GM23338 (cell line): ENCODE measurements at places on chromosomes 12 and 14.

- DNase-seq = no peak
Observed at GRCh38 chr12:104656921-104657320, 200.2 kb downstream of the CHST11 start.

- peak; percentile 48 for DNase-seq
Observed at GRCh38 chr12:132686825-132687210, 324 bp downstream of the POLE start.

GRCh38 chr14:74661726-74662450 is 49.9 kb upstream of the LTBP2 start:
- no peak for DNase-seq

GRCh38 chr14:55782166-55782565 is 202.2 kb downstream of the KTN1 start:
- no peak for DNase-seq

GRCh38 chr12:98885778-98886177 is 240.7 kb downstream of the APAF1 start:
- DNase-seq = peak; percentile 53

GRCh38 chr14:53880761-53881160 is 75.9 kb downstream of the BMP4 start:
- DNase-seq = no peak

GRCh38 chr12:112151766-112152541 is 26.6 kb downstream of the TRAFD1 start:
- DNase-seq = no peak
